ENCODE measurements at places on chromosomes 12 and 14. TPM values are rescaled to one million over a fixed set of nuclear protein-coding genes. Genes with fewer than 3 reads are reported as not detected.

ADGRD1 gene
- 0.56 TPM for total RNA-seq

DLK1 gene
- total RNA-seq: 0.38 TPM

CAPZA3 gene
- not detected for total RNA-seq

CEP290 gene
- total RNA-seq: 6.6 TPM

AHNAK2 gene
- 238 TPM for total RNA-seq

RIPK3 gene
- total RNA-seq: not detected

MIP gene
- total RNA-seq: not detected

SERPINA12 gene
- total RNA-seq: not detected

ABHD12B gene
- total RNA-seq: not detected

UBE3B gene
- 15.2 TPM for total RNA-seq

DAZAP2 gene
- total RNA-seq: 326 TPM

GLIPR1L1 gene
- not detected for total RNA-seq

RILPL1 gene
- 14.2 TPM for total RNA-seq

SLC24A4 gene
- 0.16 TPM for total RNA-seq

BICDL1 gene
- 4.2 TPM for total RNA-seq

FGF23 gene
- total RNA-seq: not detected

TMEM132C gene
- not detected for total RNA-seq

ZNF219 gene
- total RNA-seq: 31.4 TPM

RHEBL1 gene
- 5.4 TPM for total RNA-seq

KCNH5 gene
- not detected for total RNA-seq

CCDC196 gene
- total RNA-seq: not detected

Measured in A549 treated with CORT108297 at 1 μM for 4 hours (cell line).